EL (cell line): ENCODE measurements at places on chromosomes 16 and 17.

DNA sequence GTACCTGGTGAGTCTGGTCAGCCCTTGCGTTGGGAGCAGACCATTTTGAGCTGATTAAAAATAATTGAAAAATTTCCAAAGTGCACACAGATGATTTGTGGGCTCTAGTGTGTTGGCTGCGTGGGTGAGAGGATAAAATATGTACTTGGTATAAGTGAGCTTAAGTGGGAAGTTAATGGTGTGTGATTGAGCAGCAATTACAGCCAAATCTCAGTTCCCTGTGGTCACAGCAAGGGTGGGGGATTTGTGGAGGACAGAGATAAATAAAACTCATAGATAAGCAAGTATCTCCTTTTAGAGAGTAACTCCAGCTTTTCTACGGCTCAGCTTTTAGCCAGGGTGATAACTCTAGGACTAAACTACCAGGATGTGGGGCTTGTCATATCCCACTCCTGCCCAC is 390.4 kb downstream of the UTP18 start:
- no peak for DNase-seq

GRCh38 chr16:71347146-71347545 is 11.4 kb upstream of the CALB2 start:
- no peak for DNase-seq

GRCh38 chr17:70629902-70630301 is 460.6 kb downstream of the KCNJ2 start:
- DNase-seq, result no peak

- peak; percentile 58 for DNase-seq
Measured at GRCh38 chr17:20010099-20010863, 1.1 kb downstream of the SPECC1 start.

DNA sequence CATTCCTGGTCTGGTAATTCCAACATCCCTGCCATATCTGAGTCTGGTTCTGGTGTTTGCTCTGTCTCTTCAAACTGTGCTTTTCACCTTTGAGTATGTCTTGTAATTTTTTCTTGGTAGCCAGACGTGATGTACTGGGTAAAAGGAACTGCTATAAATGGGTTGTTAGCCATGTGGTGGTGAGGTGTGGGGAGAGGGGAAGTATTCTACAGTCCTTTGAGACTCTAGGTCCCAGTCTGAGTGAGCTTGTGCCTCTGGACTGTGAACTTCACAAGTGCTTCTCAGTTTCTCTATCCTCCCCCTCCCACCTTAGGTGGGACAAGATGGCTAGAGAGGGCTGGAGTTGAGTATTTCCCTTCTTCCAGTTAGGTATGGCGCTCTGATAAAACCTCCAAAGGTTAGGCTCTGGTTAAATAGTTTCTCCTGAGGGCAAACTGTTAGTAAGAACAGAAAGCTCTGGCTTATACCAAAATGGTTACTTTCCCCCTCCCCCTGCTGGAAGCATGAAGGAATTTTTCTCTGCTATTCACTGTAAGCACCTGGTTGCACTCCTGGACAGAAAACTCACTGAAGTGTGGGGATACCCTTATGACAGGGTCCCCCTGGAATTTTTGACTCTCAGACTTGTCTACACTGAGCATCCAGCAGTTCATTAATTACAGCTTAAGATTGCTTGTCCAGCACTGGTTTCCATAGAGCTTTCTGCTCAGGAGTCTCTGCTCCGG is 87.8 kb downstream of the MARCHF10 start:
- peak; percentile 25 for DNase-seq

- DNase-seq, result peak; percentile 87
Measured at GRCh38 chr16:89507834-89508590, at the start of gene SPG7. Gene SPG7 (plus strand): TSS chr16:89508403. CDS start chr16:89508418, 15 bp downstream.

GRCh38 chr16:15947983-15948509 is 1.4 kb upstream of the ABCC1 start:
- no peak for DNase-seq

DNA sequence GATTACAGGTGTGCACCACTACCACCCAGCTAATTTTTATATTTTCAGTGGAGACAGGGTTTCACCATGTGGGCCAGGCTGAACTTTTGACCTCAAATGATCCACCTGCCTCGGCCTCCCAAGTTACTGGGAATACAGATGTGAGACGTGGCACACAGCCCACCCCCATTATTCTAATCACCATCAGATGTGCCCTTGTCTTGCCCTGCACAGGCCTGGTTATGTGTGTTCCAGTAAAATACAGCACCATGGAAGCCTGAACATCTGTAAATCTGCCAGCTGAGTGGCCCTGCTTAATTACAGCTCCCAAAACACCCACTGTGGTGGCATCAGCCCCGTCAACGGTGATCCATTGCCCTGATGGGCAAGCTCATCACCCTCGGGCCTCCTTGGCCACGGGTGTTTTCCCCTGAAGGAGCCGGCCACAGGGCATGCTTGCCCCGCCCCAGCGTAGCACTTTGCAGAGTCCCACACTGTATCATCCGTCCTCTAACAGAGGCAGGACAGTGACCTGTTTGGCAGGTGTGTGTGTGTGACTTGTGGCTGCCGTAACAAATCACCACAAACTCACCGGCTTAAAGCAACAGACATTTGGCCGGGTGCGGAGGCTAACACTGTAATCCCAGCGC is 74.5 kb downstream of the RBFOX3 start:
- DNase-seq, result no peak

GRCh38 chr16:23920446-23920845 is 84.7 kb downstream of the PRKCB start:
- no peak for DNase-seq

DNA sequence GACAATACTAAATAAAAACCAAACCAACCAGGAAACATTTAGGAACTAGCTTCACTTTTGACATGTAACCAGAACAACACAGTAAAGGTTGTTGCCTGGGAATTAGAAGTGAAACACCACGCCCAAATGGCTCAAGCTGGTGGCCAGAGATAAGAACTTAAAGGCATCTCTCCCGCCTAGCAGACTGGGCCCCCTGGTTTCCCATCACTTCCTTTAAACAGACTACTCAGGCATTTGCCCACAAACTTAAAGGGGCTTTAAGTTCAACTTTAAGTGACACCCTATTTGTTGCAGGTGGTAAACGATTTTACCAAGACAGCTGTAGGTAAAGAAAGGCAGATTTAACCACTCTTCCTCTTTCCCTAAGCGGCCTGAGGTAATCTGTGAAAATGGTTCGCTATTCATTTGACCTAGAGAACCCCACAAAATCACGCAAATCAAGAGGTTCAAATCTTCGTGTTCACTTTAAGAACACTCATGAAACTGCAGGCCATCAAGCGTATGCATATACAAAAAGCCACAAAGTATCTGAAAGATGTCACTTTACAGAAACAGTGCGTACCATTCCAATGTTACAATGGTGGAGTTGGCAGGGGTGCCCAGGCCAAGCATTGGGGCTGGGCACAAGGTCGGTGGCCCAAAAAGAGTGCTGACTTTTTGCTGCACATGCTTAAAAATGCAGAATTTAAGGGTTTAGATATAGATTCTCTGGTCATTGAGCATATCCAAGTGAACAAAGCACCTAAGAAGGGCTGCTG is 40.8 kb upstream of the BPTF start:
- DNase-seq, result no peak

DNA sequence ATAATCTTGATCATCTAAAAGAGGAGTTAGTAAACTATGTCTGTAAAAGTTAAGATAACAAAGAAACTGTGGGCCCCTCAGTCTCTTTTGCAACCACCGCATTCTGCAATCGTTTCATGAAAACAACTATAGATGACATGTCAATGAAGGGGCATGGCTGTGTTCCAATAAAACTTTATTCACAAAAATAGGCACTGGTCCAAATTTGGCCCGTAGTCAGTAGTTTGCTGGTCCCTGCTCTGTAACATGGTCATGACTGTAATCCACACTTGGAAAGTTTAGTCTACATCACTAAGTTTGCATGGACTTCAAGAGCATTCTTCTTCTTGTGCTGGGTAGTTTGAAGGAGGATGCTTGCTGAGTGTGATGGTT is 299.3 kb upstream of the PSMD7 start:
- DNase-seq, result no peak

DNA sequence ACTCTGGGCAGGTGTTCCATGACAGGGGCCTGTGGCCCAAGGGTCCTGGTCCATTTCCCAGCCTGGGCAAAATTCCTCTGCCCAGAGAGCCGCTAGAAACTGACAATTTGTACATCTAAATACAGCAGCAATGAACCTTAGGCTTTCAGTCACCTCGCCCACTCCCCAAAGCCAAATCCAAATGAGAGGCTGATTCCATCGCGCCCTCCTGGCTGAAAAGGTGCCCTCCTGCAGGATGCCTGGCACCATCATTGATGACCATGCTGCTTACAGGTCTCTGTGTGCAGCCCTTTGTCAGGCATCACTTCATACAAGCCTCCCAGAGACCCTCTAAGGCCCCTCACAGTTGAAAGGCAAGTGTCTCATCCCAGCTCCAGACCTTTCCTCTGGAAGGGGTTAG is 114.7 kb downstream of the C16orf78 start:
- DNase-seq, result no peak

DNA sequence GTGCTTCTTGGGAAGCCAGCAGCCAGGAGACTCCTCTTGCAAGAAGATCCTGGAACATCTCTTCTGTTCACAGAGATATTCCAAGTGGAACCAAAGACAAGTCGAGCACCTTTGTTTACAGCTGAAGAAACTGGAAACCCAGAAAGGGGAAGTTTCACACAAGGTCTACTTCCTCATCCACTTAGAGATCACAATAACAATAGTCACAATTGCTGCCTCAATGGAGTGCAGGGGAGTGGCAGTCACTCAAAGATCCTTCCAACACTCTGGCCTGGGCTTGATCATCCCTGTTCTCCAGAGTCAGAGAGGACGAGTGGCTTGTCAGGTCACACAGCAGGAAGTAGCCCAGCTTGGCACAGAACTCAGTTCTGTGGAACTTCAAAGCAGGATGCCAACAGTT is 46.9 kb upstream of the SIAH1 start:
- DNase-seq, result no peak

GRCh38 chr16:85881436-85881835 is 17.5 kb upstream of the IRF8 start:
- no peak for DNase-seq

DNA sequence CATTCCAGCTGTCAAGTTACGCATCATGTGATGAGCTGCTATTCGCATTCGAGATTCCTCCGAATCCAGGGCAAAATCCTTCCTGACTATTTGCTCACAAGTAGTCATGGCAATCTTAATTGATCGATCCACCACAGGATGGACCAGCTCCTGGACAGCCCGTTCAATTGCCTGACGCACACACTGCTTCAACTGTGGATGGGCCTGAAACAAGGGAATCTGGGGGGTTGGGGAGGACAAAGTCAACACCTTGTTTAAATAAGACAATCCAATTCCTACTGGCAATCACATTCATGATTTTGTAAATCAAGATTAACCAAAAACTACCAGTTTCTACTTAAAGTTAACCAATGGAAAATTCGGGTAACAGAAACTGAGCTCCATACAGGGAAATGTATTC is 28.4 kb downstream of the SETD6 start:
- DNase-seq, result no peak

DNA sequence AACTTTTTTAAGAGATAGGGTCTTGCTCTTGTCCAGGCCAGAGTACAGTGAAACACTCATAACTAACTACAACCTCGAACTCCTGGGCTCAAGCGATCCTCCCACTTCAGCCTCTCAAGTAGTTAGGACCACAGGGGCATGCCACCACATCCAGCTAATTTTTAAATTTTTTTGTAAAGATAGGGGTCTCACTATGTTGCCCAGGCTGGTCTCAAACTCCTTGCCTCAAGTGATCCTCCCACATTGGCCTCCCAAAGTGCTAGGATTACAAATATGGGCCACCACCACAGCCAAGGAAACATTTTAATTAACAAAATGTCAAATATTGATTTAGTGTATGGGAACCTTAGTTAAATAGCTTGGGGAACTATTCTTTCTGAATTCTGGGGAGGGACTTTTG is 2.8 kb upstream of the DYNC1LI2 start:
- no peak for DNase-seq

GRCh38 chr16:82748026-82748425 is 121.3 kb downstream of the CDH13 start:
- no peak for DNase-seq

DNA sequence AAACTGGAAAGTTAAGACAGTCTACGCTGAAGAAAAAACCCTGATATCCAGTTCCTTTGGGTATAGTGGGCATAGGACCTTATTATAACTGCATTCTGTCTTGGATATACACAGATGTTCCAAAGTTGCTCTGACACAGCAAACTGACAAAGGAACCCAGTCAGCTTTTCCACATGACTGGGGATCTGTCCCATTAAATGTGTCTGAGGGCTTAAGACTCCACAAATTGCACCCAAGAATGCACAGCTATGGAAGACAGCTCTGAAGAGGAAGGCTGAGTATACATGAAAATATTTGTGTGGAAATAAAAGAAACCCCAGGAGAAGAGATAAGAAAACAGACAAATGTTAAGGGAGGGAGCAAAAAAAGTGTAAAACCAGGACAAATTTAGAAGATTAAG is 114.1 kb downstream of the SPAG9 start:
- DNase-seq, result peak; percentile 23

DNA sequence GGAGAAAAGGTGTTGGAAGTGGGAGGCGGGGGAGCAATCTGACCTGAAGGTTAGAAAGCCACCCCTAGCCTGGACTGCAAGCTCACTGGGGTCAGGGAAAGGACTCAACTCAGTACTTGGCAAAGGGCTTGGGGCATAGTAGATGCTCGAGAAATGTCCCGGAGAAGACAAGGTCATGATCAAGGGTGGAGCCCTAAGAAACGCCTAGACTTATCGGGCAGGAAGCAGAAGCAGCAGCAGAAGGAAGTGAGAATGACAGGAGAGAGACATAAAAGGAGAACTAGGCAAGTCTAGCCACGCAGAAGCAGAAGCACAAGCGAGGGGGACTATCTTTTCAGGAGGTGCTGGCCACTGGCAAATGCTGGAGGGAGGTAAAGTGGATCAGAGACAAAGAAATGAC is 10.2 kb downstream of the COTL1 start:
- DNase-seq, result no peak

DNA sequence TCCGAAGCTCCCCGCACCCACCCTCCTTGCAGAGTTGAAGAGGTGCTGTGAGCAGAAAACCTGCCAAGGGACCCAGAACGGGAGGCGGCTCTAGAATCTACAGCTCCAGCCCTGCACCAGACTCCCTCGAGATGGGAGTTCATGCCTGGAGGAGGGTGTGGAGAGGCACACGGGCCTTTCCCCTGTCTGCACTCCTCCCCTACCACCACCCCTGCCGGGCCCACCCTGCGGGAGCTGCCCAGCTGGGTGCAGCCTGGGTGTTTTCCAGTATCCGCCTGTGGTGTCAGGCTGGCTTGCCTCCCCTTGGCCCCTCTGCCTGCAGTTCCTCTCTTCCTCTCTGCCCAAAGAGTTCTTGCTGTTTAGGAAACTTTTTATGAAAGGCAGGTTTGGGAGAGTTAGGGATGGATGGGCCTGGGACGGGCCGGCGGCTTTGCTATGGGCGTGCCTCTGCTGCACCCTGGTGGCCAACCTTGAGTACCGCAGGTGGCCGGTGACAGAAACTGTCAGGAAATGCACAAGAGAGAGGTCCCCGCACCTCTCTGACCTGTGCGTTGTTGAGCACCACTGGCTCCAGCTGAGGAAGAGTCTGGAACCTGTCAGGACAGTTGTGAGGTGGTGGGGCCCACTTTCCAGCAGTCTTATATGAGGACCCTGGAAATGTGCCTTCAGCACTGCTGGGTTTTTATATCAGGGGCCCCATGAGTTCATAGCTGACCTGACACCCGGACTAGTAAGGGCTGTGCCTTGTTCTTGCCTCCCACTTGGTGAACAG is 354.1 kb downstream of the SEC14L1 start:
- DNase-seq, result peak; percentile 73

- DNase-seq, result peak; percentile 62
Measured at GRCh38 chr16:50245417-50246298, 20.7 kb upstream of the ADCY7 start.
